NCI-H510A (cell line): ENCODE measurements at places on chromosomes 5 and 9.

DNA sequence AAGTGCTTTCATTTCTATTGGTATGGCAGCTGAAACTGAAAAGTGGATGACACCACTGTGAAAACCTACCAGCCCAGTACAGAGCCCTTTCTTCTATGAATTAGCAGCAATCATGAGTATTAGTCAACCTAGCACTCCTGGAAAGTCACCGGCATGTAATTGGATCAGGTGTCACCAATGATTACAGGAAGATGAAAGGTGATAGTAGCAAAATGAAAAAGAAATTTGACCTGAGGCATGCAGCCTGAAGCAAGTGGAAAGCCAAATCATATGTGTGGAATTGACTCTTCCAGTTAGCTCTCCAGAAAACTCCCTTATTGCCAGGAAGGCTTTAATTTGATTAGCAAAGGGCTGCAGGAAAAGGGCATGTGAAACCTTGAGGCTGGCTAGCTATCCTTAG lies 81.2 kb upstream of the NAA35 start:
- no peak for DNase-seq

DNA sequence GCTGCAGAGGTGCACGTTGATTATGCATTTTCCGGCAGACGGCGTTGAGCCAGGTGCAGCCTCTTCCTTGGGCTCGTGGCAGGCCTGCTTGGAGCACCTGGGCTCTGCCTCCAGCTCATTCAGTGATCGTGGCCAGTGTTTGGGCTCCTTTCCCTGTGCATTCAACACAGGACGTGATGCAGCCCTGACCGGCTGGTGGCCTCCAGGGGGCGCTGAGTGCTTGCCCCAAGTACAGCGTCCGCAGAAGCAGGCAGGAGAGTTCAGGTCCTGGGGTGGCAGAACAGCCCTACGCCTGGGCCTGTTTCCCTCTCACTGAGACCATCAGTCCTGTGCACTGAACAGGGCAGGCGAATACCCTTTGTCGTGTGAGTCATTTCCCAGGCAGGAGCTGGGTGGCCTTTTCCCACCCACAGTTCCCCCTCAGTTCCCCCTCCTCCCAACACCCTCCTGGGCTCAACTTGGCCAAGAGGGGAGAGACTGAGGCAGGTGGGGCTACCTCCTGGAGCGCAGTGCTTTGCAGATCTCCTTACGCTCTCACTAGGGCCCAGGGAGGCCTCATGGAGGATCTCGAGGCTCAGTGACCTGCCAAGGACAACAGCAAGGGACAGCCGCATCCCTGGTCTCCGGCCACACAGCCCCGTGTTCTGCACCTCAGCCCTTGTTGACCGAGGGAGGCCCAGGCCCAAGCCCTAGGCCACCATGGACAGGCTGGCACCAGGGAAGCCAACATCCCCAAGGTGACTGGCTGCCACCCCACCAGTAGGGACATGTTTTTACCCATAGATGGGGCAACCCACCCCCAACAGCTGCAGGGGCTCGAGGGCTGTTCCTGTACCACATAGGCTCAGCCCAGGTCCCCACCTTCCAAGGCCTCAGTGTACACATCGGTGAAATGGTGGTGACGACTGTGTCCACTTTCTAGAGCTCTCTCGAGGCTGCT lies 52.9 kb downstream of the LRSAM1 start:
- DNase-seq = peak; percentile 46

- no peak for DNase-seq
Observed at GRCh38 chr5:34608859-34609648, 47.1 kb upstream of the RAI14 start.

GRCh38 chr9:109409773-109410397 lies 88.2 kb downstream of the PTPN3 start:
- DNase-seq = no peak

- no peak for DNase-seq
Observed at GRCh38 chr5:176497852-176498251, 39.4 kb downstream of the RNF44 start.

- no peak for DNase-seq
Observed at GRCh38 chr5:95600557-95600956, 19.3 kb upstream of the GPR150 start.

- DNase-seq = no peak
Observed at GRCh38 chr9:125822902-125823301, 75.7 kb downstream of the PBX3 start.

DNA sequence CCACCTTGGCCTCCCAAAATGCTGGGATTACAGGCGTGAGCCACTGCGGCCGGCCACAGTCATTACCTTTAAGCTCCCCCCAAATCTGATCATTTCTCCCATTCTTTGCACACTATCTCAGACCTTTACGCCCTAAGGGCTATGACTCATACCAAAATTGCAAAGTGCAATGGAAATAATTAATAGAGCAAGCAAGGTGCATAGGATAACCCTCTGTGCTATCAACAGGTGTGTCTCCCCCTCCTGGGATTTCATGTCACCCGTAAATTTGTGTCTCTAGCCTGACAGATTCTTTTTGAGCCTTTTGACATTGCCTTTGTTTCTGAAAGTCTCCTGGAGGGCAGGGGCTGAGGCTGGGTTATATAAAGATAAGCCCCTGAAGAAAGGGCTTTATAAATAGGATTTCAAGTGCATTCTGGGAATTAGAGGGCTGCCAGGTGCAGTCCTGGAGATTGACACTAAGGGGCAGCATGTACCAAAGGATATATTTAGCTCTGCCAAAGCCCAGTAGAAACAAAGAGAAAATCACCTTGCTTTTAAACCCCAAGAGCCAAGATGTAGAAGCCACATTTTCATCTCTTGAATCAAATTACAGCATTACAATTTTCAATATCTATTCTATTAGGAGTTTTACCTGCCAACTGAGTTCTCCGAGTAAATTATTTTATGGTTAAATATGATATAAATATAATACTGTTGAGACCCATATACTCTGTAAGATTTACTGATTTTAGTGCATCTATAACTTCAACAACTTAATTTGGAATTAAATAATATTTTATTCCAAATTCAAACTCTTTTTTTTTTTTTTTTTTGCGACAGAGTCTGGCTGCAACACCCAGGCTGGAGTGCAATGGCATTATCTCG lies 18.2 kb downstream of the S100Z start:
- DNase-seq = no peak

GRCh38 chr5:178832618-178833201 lies 27.0 kb upstream of the ZNF354B start:
- no peak for DNase-seq

GRCh38 chr5:143261748-143262392 lies 141.6 kb downstream of the NR3C1 start:
- no peak for DNase-seq

DNA sequence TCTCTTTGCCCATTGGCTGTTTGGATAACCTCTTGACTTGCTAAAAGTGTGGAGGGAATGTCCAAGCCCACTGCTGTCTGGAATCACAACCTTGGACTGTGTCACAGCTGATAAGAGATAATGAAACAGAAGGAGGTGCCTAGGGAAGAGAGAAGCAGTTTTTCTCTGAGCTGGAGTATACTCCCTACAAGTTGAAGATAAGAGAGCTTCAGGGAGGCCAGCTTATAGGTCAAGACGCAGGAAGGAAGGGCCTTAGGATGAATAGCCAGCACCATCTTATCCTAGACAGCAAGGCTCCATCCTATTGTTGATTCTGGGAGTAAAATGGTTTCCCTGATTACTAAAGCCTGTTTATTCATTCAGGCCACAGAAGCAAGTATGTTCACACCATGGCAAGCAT lies 244.7 kb downstream of the NPR3 start:
- DNase-seq = no peak

DNA sequence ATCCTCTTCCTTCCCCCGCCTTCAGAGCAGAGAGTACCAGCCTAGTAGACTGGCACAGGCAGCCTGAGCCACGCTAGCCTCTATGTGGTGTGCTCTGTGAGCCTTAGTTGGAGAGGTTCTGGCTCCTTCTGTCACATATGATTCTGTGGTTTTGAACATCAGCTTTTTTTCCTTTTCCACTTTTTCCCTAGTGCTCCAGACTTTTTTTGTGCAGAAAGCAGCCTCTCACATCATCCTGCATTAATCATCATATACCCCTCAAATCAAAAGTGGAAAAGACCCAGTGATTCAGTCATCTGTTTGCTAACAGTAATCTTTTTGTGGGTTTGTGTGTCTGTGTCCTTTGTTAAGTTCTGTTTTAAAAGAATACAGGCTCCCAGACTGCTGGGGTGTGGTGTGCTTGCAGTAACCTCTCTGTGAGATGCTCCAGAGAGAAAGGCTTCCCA lies 663.9 kb upstream of the RGMB start:
- no peak for DNase-seq

GRCh38 chr5:67453111-67453905 lies 256.7 kb upstream of the CD180 start:
- DNase-seq = no peak

- no peak for DNase-seq
Observed at GRCh38 chr9:98627296-98627695, 81.4 kb downstream of the GABBR2 start.
